ENCODE measurements at places on chromosomes 16 and 17.

DNA sequence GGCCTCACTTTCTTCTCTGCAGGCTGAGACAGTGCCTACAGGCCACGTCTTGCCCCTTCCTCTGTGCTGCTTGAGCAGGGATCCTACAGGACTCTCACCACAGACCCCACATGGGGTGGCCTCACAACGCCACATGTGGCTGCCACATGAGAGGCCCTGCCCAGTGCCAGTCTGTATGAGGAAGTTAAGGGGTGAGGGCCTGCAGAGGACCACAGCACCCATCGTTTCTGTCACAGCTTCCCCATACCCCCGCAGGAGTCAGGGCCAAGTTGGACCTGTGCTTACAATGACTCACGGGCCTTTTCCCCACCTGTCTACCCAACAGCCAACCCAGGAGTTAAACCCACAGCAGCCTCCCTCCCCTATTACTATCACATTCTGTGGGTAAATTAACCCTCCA lies 2.9 kb upstream of the GSDMB start:
- peak; percentile 33 for DNase-seq

- DNase-seq: no peak
These were observed 2.7 kb downstream of the ULK2 start for GRCh38 chr17:19865021-19865420.

DNA sequence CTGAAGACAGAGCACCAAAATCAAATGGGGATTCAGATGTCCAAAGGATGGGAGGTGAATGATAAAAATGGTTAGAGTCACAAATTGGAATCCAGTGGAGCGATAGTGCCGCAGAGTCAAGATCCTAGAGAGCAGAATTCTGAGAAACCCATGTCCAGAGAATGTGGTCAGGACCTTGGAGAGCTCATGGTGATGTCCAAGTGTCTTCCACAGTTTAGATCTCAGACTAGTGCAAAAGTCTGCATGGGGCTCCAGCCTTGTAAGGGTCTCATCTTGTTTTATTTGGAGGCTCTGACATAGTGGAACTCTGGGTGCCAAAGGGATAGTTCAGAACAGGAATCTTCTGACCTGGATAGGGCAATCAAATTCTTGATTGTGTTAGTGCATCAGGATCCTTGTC lies 245.9 kb upstream of the HSBP1 start:
- DNase-seq: no peak

DNA sequence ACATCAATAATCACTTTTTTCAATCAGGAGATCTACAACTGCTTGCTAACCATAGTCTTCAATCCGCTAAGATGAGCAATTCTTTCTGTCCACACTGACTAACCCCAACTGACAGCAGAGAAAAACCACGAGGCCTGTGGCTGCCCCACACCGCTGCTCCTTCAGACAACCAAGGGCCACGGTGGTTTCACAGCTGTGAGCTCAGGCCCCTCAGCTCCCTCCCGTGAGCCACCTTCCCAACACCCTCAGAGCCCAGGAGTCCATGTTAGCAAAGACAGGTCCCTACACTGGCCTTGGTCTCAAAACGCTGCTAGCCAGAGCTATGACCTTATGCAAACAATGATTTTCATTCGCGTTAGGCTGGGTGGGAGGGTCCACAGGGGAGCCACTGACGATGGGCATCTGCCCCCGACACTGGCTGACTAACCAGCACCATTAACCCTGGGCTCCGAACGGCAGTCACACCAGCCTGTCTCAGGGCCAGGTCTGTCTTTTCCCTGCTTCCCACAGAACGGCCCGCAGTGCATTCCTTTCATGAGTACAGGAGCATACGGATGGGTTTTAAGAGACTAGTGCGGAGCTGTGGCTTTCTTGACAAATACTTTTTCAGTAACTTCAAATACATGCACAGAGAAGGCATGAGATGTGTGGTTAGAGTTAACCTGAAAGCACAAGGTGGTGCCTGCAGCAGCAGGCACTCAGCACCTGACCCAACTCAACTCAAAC lies 67.3 kb downstream of the ANKRD11 start:
- DNase-seq: peak; percentile 60

GRCh38 chr17:17557796-17558195 lies 33.7 kb downstream of the PEMT start:
- DNase-seq: no peak

DNA sequence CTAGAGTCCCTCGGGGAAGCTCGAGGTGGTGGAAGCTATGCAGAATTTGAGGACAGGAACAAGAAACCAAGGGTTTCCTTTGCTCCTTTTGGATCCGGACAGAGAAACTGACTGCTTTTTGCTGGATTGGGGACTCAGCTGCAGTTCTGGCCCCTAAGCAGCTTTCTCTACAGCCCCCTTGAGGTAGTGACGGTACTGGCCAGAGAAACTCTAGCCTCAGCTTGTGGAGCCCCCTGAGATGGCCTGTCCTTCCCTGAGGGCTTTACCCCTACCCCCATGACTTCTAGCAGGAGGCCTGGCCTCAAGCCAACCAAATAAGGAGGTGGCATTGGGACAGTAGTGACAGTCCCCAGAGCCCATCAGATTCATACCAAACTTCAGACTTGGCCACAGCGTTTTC lies 118.1 kb downstream of the IRX5 start:
- no peak for DNase-seq

- DNase-seq: no peak
These were observed 7.7 kb downstream of the KNOP1 start for GRCh38 chr16:19710191-19710908.

GRCh38 chr17:65018610-65019316 lies 37.8 kb downstream of the GNA13 start:
- DNase-seq: no peak

DNA sequence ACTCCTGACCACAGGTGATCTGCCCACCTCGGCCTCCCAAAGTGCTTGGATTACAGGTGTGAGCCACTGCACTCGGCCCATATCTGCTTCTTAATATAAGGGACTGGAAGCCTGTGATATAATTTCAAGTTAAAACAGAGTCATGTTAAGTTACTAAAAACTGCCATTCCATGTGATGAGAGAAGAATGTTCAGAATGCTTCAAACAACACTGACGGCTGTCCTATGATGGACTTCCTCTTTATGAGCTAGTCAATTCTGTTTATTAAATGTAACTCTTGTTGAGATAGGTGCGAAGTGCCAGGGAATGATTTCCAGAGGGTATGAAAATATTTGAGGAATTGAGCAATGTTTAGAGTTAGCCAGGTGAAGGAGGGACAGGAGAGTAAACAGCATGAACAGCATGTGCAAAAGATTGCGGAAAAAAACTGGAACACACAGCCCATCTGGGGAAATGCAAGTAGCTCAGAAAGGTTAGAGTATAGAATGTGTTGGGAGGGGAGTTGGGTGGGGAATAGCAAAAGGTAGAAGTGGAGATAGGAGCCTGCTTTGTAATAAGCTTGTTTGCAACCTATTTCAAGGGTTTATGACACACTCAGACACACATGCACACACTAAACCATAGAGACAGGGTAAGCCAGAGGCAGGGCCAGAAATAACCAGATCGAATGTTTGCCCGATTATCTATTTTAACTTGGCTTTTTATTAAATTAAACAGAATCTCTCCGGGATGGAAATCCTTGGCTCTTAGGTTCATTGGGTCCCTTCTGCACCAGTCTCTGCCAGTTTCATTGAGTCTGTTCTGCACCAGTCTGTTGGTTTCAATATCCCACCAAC lies 135.6 kb upstream of the COX10 start:
- DNase-seq: no peak

- no peak for DNase-seq
These were observed 50.6 kb downstream of the MARCHF10 start for GRCh38 chr17:62757500-62757951.

GRCh38 chr17:74963656-74964055 lies 8.9 kb downstream of the HID1 start:
- DNase-seq: no peak

GRCh38 chr17:39714234-39714633 lies 14.4 kb downstream of the ERBB2 start:
- DNase-seq: no peak

GRCh38 chr17:73681946-73682345 lies 37.7 kb upstream of the SDK2 start:
- DNase-seq: no peak

GRCh38 chr16:57427824-57428223 lies 19.4 kb downstream of the CIAPIN1 start:
- DNase-seq: no peak

DNA sequence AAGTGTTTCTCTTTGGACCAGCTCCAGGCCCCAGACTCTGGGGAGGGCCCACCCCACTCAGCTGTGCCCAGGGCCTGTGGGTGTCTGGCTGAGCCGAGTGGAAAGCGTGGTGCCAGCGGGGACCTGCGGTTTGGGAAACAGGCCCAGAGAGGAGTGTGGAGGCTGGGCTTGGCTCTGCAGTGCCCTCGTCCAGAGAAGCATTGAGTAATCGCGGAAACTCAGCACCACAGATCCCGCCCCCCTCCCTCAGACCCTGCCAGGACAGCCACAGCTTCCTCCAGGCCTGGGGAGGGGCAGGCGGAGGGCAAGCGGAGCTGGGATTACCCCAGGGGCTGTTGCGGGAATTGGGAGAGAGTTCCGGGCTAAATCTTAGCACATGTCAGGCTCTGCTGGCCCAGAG lies 14.6 kb upstream of the PITPNA start:
- DNase-seq: no peak

- DNase-seq: no peak
These were observed 16.2 kb downstream of the CLUH start for GRCh38 chr17:2695243-2695960.

DNA sequence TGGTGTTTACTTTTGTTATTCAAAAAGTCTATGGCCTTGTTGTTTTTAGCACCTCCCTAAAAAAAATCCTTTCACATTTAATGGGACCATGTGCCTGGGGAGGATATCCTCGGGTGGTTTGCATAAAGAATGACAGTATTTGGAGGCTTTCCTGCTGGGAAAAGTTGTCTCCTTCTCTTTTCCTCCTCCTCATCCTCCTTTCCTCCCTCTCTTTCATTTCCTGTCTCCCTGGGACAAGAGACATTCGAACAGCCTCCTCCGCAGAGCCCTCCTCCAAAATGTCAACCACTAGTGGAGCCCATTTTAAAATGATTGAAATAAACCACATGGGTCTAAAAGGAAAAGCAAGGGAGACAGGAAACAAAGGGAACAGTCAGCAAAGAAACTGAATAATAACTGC lies 67.4 kb downstream of the MYH13 start:
- no peak for DNase-seq

DNA sequence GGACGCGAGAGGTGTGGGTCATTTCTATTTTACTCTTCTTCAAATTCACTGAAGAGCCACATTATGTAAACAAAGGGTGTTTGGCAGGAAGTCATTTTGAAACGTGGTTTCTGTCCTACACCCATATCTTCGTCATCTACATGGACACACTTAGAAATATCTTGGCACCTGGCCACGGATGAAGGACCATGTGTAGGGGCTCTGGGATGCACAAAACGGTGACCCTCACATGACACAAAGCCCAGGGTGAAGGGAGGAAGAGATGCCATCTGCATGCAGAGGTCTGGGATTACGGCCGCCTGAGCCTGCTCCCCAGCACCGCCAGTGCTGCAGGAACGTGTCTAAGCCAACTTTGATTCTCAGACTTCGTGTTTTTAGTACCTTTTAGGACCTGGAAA lies 130.2 kb upstream of the CHMP6 start:
- DNase-seq: no peak

Data from activated CD4-positive, alpha-beta T cell treated with anti-CD3 and anti-CD28 coated beads for 4 hours (primary cell).